ENCODE measurements at places on chromosomes 2 and 18. TPM values are rescaled to one million over a fixed set of nuclear protein-coding genes. Genes with fewer than 3 reads are reported as not detected.

Gene HMSD
- total RNA-seq = 0.30 TPM

Gene SERPINB5
- not detected for total RNA-seq

Gene LAMA3
- total RNA-seq = 3.8 TPM

Gene CYB5A
- total RNA-seq = 120 TPM

Gene SLC9A2
- not detected for total RNA-seq

Gene MTHFD2
- 195 TPM for total RNA-seq

Gene SLC40A1
- 20.2 TPM for total RNA-seq

Gene ATP8B1
- total RNA-seq = 9.5 TPM
